H1 (cell line): ENCODE measurements at places on chromosomes 4 and X.

DNA sequence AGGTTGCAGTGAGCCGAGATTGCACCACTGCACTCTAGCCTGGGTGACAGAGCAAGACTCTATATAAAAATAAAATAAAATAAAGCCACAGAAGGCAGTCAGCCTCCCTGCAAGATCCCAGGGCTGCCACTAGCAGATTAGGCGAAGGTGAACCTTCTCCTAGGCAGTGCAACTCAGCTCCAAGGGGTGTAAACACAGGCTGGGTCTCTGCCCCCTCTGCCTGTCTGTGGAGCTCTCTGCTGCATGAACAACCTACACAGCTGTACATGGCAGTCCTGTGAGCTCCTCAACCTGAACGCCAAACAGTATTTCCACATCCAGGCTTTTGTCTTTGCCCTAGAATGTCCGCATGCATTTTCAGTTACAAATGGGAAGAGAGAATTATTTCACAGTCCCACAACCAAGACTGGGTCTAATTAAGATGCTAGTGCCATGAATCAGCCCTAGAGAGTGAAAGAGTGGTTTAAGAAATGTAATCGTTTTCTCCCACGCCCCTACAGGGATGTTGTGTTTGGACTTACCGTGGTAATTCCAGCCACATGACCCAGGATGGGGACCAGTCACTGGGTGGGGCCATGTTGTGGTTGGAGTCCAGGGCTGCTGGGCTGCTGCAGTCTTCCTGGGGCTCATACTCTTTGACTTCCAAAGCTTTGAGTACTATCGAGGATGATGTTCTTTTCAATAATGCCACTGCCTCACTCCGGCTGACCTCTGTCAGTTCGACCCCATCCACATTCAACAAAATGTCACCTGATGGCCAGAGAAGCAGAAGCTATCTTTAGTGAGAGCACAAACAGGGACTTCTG is 99.0 kb downstream of the FIP1L1 start:
- no peak for DNase-seq
- no peaks in the 10 kb centered on the region for H3K27me3 ChIP-seq
- H3K36me3 ChIP-seq, result no peaks in the 10 kb centered on the region; the same call in 1 of the 2 replicates
- peak overlapping the region; percentile 65 for H3K27ac ChIP-seq

DNA sequence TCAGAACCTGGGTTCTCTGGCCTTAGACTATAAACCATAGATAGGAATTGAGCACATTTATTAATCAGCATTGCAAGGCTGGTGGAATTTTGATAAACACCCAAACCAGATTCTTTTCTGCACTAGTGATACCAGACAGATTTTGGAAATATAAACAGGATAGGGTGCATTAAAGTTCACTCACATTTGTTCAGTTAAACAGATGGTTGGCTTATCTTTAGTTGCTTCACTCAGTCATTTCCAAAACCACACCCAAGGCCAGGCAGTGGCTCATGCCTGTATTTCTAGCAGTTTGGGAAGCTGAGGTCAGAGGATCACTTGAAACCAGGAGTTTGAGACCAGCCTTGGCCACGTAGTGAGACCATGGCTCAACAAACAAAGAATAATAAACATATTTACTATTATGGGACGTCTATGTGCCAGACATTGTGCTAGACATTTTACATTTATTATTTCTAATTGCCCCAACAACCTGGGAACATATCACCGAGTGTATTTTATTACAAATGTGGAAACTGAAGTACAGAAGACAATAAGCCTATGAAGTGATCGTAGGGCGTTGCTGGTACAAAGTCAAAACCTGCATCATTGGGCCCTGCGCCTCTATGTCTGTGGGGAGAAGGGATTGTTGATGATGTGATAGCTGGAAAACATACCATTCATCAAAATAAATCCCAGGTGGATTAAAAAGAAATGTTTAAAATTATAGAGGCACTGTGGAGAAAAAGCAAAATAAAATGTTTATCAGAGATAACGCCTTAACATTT is 15.0 kb downstream of the ADD1 start:
- H3K4me3 ChIP-seq, result no peak overlapping the region
- no peaks in the 10 kb centered on the region for H3K27me3 ChIP-seq
- H3K36me3 ChIP-seq, result peaks cover 6% of the 10 kb centered on the region; the same call in 1 of the 2 replicates
- DNase-seq, result no peak
- H3K4me1 ChIP-seq, result peaks cover 7% of the 10 kb centered on the region; the same call in 1 of the 2 replicates

DNA sequence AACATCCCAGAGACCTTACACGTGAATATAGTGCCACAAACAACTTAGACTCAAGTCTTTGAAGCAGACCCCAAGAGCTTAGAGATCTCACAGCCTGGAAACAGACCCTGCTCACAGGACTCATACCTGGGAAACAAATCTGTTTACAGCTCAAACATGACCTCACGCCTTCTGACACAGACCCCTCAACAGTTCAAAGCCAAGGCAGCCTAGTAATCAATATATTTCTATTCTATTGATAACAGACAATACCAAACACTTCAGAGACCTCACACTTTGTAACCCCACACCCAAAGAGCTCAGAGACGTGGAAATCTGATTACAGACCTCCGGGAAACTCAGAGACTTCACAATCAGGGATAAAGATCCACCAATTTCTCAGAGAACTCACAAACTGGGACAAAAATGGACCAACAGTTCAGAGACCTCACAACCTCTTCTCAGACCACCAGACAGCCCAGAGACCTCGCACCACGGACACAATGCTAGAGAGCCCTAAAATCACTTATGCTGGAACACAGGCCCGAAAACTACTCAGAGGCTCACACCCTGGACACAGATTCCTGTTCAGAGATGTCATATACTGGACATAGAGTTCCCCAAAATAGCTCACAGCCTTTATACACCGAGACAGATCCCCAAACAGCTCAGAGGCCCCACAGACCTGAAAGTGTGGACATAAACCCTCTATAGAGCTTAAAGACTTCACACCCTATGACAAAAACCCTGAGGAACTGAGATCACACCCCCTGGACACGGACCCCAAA is 14.8 kb downstream of the SUV39H1 start:
- no peaks in the 10 kb centered on the region for H3K27me3 ChIP-seq
- no peaks in the 10 kb centered on the region for H3K4me1 ChIP-seq
- DNase-seq, result no peak

- no peak overlapping the region for H3K4me3 ChIP-seq
- H3K27me3 ChIP-seq, result no peaks in the 10 kb centered on the region
- no peak for DNase-seq
- H3K36me3 ChIP-seq, result no peaks in the 10 kb centered on the region
These were observed 534.4 kb upstream of the EPHA5 start for GRCh38 chr4:66204534-66205247.

DNA sequence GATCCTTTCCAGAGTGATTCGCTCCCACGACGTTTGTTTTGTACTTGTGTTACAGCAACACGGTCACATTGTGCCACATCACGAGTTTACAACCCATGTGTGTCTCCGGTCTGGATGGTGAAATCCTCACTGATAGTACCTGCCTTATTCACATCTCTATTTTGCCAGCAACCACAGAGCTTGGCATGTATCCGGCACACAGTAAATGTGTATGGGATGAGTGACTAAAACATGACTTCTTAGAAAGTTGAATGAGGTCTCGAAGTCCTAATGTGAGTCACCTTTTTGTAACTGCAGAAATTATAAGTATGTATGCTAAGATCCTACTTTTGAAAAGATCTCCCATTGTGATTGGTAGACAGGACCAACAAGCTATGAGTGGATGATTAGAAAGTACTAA is 7.5 kb downstream of the STOX2 start:
- H3K36me3 ChIP-seq, result no peaks in the 10 kb centered on the region
- H3K27me3 ChIP-seq, result peaks cover 13% of the 10 kb centered on the region
- peaks cover 4% of the 10 kb centered on the region; the same call in 1 of the 2 replicates for H3K4me1 ChIP-seq
- H3K27ac ChIP-seq, result no peak overlapping the region

- DNase-seq, result no peak
- no peak overlapping the region for H3K27ac ChIP-seq
- no peak overlapping the region for H3K4me3 ChIP-seq
These were observed 199.4 kb downstream of the SMIM20 start for GRCh38 chr4:26113339-26113940.

- H3K27me3 ChIP-seq, result no peaks in the 10 kb centered on the region
- peaks cover 31% of the 10 kb centered on the region for H3K36me3 ChIP-seq
- H3K4me1 ChIP-seq, result no peaks in the 10 kb centered on the region
- no peak for DNase-seq
- H3K27ac ChIP-seq, result no peak overlapping the region
- H3K4me3 ChIP-seq, result no peak overlapping the region
These were observed 6.9 kb downstream of the APEX2 start for GRCh38 chrX:55006827-55007621.
